ENCODE measurements at places on chromosomes 3 and 15.

DNA sequence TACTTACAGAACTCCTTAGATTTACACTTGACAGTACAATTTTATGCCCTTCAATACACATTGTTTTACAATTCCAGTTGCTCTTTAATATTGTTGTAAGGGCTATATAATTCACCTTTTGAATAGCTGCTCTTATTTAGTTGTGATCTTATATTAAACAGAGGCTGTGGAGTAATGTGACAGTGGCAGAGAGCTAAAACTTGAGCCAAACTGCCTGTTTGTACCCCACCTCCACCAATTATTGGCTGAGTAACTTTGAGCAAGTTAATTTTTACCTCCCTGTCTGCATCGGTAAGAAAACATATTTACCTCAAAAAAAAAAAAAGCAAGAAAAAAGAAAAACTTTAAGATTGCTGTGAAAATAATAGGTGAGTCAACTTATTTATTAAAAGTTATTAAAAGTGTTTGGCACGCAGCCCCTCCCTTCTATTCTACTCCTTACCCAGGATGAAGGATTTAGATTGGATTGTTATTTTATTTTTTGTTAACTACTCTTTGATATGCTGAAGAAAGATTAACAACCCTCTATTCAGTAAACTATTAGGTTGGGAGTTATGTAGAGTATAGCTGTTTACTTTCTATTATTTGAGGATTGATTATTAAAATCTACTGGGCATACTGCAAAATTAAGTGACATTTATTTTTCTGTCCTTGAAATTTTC is 1.7 kb downstream of the SEC62 start:
- no peak for DNase-seq

DNA sequence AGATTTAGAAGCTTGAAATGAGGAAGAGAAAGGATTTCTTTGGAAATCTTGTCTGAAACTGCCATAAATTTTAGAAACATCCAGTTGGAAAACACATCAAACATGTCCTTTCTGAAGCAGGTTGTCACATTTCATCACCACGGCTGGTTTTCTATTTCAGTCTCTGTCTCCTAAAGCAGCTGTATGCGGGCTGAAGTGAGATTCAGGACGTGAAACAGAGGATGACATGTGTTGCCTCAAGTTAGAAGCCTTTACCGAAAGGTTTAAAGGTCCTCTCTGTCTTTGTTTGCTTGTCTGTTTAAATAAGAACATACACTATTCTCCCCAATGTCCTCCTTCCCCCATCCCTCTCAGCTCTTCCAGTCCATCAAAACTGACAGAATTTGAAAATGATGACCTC is 141.9 kb downstream of the SQOR start:
- no peak for DNase-seq

GRCh38 chr3:3305841-3306240 is 126.3 kb upstream of the CRBN start:
- DNase-seq = no peak

- no peak for DNase-seq
These were observed 85.1 kb upstream of the PIAS1 start for GRCh38 chr15:67968966-67969365.

- peak; percentile 86 for DNase-seq
These were observed 64.9 kb upstream of the RAD18 start for GRCh38 chr3:9028134-9028533.

GRCh38 chr3:152684279-152684678 is 150.7 kb upstream of the P2RY1 start:
- no peak for DNase-seq

GRCh38 chr3:194328053-194328657 is 23.0 kb downstream of the CPN2 start:
- DNase-seq = peak; percentile 57

GRCh38 chr15:29114221-29115092 is 155.2 kb downstream of the NSMCE3 start:
- DNase-seq = no peak

- no peak for DNase-seq
These were observed 13.5 kb downstream of the MCCC1 start for GRCh38 chr3:183085634-183086390.

DNA sequence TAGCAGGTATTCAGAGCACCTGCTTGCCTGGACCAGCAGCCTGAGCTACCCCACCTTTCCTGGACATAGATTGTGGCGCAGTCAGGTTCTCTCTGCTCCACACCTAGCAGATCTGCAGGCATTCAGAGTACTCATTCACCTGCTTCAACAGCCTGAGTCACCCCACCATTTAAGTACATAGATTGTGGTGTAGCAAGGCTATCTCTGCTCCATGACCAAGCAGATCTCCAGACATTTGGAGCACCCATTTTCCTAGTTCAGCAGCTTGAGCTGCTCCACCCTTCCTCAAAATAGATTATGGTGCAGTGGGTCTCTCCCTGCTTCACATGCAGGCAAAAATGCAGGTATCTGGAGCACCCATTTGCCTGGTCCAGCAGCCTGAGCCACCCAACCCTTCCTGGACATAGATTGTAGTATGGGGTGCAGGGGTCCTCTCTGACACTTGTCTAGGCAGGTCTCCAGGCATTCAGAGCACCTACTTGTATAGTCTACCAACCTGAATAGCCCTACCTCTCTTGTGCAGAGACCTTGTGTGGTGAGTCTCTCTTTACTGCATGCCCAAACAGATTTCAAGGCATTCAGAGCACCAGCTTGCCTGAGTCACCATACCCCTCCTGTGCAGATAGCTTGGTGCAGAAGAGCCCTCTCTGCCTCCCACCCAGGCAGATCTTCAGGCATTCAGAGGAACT is 466.0 kb upstream of the THBS1 start:
- DNase-seq = no peak

- DNase-seq = no peak
These were observed 44.3 kb upstream of the UBE2E1 start for GRCh38 chr3:23761440-23761896.

DNA sequence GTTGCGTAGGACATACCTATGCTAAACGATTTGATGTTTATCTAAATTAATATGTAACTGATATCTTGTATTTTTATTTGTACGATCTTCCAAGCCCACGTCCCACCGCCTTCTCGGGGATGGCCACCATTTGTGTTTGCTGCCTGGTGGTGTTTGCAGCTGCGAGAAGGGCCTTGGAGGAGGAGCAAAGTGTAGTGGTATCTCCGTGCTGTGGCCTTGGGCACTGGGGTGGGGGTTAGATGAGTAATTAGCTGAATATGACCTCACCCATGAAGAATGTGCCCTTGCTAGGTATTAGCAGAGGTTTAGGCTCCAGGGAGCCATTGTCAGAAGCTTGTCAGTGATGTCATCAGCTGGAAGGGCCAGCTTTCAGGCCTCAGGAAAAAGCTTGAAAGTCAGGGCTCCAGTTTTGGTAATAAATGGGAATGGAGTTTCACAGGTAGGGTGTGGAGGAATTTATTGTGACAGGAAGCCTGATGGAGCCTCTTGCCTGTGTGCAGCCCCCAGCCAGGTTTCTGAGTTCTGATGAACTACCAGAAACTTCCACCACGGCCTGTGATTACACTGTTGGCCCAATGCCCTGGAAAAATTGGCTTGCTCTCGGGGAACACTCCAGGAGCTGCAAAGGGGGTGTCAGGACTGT is 41.0 kb downstream of the FLNB start:
- peak; percentile 64 for DNase-seq

DNA sequence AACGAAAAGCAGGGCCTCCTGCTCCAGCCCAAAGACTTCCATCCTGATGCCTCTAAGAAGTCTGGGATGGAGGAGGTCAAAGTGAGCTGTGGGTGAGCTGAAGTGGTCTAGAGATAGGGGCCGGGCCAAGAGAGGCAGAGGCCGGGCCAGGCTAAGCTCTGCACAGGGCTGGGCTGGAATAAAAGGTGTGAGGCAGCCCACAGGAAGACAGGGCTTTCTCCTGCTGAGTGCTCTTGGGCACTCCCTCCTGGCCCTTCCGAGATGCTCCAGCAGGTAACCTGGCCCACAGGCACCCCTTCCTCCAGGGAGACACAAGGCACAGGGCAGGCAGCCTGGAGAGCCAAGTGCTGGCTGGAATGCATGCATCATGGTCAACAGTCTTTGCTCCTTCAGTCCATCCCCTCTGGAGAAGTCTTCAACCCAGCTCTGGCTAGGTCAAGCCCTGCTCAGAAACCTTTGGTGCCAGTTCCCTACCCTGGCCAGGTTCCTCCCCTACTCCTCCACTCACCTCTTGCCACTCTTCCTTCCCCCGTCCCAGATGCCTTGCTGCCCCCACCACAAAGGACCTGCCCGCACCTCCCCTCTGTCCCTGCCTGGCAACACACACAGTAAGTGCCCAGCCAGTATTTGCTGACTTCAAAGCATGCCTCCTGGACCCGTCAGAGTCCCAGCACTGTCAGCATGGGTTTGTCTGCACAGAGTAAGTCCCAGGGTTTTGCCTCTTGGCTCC is 93.6 kb downstream of the SEC22A start:
- DNase-seq = no peak

DNA sequence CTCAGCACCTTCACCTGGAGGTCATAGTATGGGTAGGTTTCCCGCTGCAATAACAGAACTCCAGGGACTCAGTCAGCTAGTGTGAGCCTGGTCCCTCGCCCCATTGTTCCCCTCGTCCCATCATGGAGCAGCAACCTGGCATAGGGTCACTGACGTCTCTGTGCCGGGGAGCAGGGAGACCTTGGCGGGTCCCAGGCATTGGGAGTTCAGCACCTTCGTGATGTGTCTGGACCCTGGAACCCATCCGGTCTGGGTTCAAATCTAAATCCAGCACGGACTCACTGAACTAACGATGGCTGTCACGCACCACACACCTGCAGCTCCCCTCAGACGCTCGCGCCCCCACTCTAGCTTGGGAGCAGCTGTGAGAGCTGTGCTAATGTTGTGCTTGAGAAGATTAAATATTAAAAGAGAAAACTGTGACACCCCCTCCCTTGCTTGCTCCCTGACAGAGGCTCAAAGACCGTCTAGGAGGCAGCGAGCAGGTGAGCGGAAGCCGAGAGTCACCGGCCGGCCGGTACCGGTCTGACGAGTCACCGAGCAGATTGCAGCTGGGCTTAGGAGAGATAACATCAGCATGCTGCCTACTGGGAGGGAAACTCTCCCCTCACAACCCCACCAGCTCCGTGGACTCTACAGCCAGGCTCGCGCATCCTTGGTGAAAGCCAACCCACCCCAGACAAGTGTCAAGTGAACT is 742 bp downstream of the PLA2G4F start:
- DNase-seq = no peak

DNA sequence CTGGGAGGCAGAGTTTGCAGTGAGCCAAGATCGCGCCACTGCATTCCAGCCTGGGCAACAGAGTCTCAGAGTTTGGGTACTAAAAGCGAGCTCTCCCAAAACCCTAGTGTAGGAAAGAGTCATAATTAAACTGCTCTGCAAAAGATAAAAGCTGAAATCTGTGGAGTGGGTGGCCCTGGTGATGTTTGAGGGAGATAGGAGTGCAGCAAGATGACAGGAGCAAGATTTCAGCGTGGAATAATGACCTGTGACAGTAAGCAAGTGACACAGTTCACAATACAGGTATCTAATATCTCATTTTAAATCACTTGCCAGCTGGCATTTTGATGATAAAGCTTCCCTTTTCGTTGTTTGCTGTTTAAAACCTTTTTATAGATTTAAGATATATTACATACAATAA is 79.3 kb downstream of the MDFIC2 start:
- DNase-seq = no peak

DNA sequence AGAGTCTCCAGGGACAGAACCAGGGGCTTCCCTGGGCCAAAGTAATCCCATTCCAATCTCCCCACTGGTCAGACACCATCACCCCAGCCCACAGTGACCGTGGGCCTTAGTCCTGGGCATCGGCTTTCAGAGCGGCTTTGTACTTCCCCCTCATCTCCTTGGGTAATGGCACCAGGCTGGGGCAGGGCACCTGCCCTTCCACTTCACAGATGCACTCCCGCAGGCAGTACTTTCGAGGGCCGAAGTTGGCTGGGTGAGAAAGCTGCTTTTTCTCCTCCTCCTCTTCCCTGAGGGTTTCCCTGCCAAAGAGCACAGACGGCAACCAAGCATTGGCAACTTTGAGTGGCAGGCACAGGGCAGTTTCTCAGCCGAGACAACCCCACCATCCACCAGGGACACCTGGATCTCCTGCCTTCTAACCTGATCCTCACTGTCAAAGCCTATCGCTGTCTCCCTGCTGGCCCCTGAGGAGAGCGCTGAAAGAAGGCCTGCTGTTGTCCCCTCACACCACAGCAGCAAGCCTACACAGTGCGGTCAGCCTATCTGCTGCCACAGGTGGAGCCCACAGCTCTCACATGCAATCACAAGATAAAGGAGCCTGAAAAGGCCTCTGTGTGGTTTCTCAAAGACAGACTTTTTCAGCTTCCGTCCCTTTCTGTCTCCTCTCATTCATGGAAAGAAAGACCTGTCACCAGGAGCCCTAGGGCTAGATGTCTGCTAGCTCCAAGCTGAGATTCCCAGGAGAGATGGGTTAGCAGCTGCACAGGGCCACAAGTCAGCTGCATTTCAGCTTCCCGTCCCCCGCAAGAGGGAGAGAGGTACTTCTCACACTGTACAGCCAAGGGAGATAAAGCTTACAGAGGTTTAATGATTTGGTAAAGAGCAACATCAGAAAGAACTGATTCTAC is 12.5 kb downstream of the MRPS25 start:
- no peak for DNase-seq

- peak; percentile 40 for DNase-seq
These were observed 28.0 kb downstream of the TFG start for GRCh38 chr3:100737334-100737733.

GRCh38 chr3:150096700-150097587 is 126.2 kb upstream of the PFN2 start:
- DNase-seq = no peak

DNA sequence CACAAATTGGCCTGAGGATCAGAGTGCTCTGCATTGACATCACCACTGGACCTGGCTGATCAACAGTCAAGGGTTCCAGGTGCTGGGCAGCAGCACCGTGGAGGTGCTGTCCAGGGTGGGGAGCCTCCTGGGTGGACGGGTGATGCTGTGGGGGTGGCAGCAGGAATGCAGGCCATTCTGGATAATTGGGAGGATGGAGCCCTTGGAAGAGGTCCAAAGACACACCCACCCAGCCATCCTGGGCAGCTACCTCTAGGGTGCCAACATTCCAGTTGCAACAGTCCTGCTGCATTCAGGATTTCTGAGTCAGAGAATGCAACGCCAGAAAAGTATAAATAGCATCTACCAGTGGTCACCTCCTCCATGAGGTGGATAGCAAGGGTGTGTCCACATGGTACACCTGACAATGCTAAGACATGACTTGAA is 26.8 kb downstream of the STARD5 start:
- DNase-seq = peak; percentile 67

DNA sequence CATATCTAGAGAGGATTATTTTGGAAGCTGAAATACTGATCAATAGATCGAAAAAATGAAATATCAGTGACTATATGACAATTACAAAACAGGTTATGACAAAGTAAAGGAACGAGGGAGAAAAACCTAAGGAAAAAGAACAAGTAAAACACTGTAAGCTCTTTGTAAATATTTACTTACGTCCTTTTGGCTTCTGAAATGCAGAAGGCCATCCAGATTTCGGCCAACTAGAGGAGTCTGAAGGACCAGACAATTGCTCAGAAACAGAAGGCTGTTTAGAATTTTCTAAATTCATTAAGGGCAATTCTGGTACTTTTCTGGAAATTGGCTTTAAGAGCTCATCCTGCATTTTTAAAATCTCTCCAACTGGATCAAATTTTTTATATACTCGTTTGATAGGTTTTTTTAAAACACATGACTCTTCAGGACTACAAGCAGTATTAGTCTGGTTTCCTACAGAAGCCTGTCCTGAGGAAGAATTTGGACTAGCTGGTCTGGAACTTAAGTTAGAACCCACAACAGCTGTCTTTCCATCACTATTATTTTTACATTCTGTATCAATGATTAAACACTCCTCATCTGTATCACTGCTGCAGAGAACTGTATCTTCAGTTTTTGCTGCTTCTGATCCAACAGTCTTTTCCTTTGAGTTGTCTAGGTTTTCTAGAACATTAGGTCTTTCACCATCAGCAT is 30.1 kb downstream of the ICE2 start:
- no peak for DNase-seq

GRCh38 chr3:59481776-59482400 is 432.1 kb upstream of the CFAP20DC start:
- DNase-seq = no peak

Measured in GM03348 (cell line).